ENCODE measurements at places on chromosomes 1 and 21.

- no peaks in the 10 kb centered on the region for H3K4me1 ChIP-seq
- no peak for DNase-seq
Measured at GRCh38 chr1:217105437-217105836, 382.2 kb upstream of the ESRRG start.

DNA sequence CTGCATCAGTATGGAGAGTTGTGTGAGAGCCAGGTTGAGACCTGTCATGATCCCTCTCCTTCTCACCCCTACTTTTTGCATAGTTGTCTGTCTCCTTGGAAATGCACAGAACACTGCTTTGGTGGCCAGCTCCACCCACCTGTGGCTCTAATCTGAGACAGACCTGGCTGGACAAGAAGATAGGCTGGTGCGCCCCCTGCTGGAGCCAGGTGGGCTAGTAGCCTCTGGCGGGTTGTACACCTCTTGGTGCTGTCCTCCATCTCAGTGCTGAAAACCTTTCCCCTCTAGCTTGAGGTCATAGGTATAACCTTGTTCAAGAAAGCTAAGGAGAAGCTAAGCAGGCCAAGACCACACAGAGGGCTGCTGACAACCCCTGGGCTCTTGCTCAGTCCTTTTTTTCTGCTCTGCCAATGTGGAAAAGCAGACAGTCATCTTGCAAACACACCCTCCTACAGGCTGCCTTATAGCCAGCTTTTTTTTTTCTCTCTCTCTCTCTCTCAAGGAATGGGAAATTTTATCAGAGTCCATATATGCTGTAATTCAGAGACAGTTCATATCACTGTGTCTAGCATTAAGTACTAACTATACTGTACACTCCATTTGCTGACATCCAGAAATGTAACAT is 58.8 kb upstream of the SPATA6 start:
- H3K4me3 ChIP-seq, result no peak overlapping the region
- DNase-seq, result no peak
- H3K4me1 ChIP-seq, result no peaks in the 10 kb centered on the region

DNA sequence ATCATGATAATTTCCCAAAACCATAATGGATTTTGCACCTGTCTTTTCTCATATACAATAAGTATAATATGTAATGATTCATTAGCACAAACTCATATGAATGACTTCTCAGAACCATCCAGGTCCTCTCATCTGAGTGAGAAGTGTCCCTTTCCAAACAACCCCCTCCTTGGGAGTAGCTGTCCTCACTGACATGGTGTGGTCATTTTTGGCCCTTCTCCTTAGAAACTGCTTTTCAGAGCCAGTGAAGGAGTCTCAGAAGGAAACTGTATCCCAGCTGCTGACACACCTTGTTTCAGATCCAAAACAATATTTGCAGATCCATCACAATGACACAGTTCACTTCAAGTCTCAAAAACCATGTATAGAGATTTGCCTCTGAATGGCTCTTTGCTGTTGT is 95.5 kb downstream of the MIS18A start:
- no peaks in the 10 kb centered on the region for H3K27me3 ChIP-seq
- H3K4me3 ChIP-seq, result no peak overlapping the region
- no peaks in the 10 kb centered on the region for H3K36me3 ChIP-seq
- no peaks in the 10 kb centered on the region for H3K4me1 ChIP-seq
- H3K27ac ChIP-seq, result no peak overlapping the region

- no peaks in the 10 kb centered on the region for H3K4me1 ChIP-seq
- DNase-seq, result no peak
- H3K4me3 ChIP-seq, result no peak overlapping the region
- H3K27me3 ChIP-seq, result no peaks in the 10 kb centered on the region
Measured at GRCh38 chr1:244057474-244058385, 6.6 kb downstream of the ZBTB18 start.

DNA sequence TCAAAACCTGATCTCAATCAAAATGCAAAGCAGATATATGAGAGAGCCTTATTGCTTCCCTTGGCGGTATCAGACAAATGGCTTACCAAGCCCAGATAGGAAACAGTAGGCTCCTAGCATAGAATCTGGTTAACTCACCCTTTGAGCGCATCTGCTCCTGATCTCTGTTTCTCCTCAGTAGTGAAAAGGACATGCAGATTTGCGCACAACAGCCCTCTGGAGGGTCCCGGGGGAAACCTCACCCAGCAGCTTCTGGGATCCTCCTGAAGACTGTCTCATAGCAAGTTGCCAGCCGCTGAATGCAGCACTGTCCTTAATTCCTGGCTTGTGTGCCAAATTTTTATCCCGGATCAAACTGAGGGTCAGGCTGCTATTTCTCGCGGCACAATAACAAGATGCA is 192.2 kb downstream of the FASLG start:
- no peak for DNase-seq
- no peaks in the 10 kb centered on the region for H3K27me3 ChIP-seq
- H3K4me1 ChIP-seq, result no peaks in the 10 kb centered on the region
- no peak overlapping the region for H3K4me3 ChIP-seq
- no peak overlapping the region for H3K27ac ChIP-seq

- no peak for DNase-seq
- no peak overlapping the region for H3K27ac ChIP-seq
- no peaks in the 10 kb centered on the region for H3K27me3 ChIP-seq
- H3K36me3 ChIP-seq, result no peaks in the 10 kb centered on the region
- no peak overlapping the region for H3K4me3 ChIP-seq
Measured at GRCh38 chr1:245686446-245687030, 531.8 kb downstream of the KIF26B start.

DNA sequence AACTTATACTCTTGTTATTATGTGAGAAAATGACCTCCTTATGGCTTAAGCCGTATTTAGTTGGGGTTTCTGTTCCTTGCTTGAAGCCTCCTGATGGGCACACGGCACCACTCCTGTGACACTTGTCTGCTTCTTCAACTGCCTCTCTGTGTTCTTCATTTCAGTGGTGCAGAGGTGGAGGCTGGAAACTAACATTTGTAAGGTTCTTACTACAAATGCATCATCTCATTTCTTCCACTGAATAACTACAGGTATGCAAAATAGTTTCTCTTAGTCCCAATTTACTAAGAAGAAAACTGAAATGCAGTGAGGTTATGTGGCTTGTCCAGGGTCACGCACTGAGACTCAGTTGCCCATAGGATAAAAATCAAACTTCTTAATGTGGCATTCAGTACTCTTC is 23.6 kb upstream of the ZNF362 start:
- no peak for DNase-seq
- H3K4me3 ChIP-seq, result no peak overlapping the region
- no peak overlapping the region for H3K27ac ChIP-seq
- no peaks in the 10 kb centered on the region for H3K36me3 ChIP-seq

DNA sequence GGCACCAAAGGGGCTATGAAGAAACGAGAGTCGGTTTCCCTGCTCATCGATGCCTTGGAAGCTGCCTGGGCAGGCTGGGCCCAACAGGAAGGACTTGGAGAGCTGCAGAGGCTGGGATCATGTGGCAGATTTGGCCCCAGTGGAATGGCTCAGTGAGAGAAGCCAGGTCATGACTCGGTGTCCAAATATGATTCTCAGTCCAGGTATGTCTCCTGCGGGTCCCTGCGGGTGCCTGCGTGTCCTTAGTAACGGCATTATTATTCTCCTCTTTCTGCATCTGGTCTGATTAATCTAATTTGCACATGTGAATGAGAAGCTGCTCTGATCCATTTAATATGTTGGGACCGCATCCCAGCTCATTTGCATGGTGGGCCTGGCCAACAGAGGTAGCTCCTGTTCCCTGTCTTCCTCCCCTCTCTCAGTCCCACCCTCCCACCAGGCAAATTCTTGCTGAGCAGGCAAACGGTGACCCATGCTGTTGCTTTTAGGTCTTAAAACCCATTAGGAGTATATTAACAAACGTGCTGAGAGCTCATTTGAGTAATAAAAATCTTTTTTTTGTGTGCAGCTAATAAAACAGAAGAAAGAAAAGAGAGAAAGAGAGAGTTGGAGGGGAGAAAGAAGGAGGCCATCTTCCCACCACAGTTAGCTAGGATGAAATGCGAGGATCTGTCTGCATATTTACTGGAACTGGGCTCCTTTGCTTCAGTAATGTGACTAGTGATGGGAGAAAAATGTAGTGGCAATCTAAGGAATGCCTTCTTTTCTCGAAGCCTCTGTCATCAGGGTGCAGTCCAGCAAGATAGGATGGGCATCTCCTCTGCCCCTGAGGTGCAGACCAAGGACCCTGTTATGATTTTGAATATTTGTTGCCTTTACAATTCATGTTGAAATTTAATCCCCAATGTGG is 133.5 kb downstream of the HMGB4 start:
- no peak for DNase-seq
- H3K4me3 ChIP-seq, result no peak overlapping the region
- no peaks in the 10 kb centered on the region for H3K36me3 ChIP-seq
- no peaks in the 10 kb centered on the region for H3K4me1 ChIP-seq
- no peak overlapping the region for H3K27ac ChIP-seq
- H3K27me3 ChIP-seq, result no peaks in the 10 kb centered on the region

DNA sequence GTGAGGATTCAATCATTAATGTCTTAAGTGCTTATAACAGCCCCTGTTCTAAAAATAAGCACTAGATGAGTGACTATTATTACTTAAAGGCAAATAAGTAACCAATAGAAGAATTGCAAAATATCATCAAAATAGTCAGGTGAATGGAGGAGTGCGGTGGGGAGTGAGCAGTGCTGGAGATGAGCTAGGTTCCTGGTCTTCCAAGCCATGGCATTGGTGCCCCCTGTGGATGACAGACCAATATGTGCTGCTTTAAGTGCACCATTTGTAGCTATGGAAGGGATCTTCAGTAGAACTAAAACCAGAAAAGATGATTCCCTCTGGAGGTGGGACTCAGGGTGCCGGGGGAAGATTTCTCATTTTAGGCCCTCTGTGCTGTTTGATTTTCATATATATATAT is 46.1 kb upstream of the SLC30A1 start:
- H3K36me3 ChIP-seq, result no peaks in the 10 kb centered on the region
- H3K27me3 ChIP-seq, result no peaks in the 10 kb centered on the region
- DNase-seq, result no peak
- no peak overlapping the region for H3K4me3 ChIP-seq
- H3K27ac ChIP-seq, result no peak overlapping the region
- H3K4me1 ChIP-seq, result peaks cover 4% of the 10 kb centered on the region

DNA sequence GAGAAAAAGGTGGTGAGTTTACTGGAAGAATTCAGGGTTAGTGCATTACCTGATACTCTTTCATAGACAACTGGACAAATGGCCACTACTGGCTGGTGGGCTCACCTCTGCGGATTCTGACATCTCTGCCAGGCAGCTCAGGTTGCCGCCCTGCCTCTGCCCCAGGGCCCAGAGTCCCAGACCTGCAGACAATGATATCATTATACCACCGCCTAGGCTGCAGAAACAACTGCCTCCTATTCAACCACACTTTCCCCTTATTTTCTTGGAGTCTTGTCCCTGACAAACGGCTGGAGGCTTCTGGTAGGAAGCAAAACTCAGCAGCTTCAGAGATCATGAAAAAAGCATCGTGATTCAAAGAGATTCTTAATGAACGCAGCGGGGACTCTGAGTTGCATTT is 37.0 kb downstream of the IRF2BP2 start:
- no peak overlapping the region for H3K4me3 ChIP-seq
- no peaks in the 10 kb centered on the region for H3K36me3 ChIP-seq
- H3K27ac ChIP-seq, result no peak overlapping the region
- no peak for DNase-seq
- no peaks in the 10 kb centered on the region for H3K27me3 ChIP-seq

GRCh38 chr1:227547310-227548118 is 15.8 kb upstream of the ZNF678 start:
- no peak overlapping the region for H3K4me3 ChIP-seq
- H3K27me3 ChIP-seq, result no peaks in the 10 kb centered on the region
- no peaks in the 10 kb centered on the region for H3K4me1 ChIP-seq
- H3K36me3 ChIP-seq, result no peaks in the 10 kb centered on the region
- no peak for DNase-seq

DNA sequence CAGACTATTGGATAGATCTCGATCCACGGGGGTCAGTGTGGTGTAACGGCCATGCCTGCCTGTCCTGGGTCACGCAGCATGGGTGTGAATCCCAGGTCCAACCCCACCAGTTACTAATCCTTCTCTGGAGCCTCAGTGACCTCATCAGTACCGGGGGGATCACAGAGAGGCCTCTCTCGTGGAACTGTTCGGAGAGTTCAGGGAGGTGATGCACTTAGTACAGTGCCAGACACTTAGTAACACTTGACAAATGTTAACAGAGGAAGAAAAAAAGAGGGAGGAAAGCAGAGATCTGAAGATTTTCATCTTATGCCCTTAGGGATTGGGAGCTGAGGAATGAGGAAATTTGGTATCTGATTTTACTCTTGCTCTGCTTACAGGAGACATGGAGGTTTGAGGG is 2.9 kb downstream of the ABCA4 start:
- H3K27ac ChIP-seq, result no peak overlapping the region
- H3K4me3 ChIP-seq, result no peak overlapping the region
- H3K4me1 ChIP-seq, result no peaks in the 10 kb centered on the region
- no peaks in the 10 kb centered on the region for H3K36me3 ChIP-seq
- DNase-seq, result no peak

GRCh38 chr1:161114556-161114955 is 3.3 kb downstream of the PFDN2 start:
- no peaks in the 10 kb centered on the region for H3K36me3 ChIP-seq
- H3K27me3 ChIP-seq, result no peaks in the 10 kb centered on the region
- H3K4me3 ChIP-seq, result no peak overlapping the region
- peaks cover 42% of the 10 kb centered on the region for H3K4me1 ChIP-seq
- no peak for DNase-seq
- H3K27ac ChIP-seq, result no peak overlapping the region

- peak overlapping the region; percentile 48 for H3K27ac ChIP-seq
- no peak overlapping the region for H3K4me3 ChIP-seq
- no peaks in the 10 kb centered on the region for H3K27me3 ChIP-seq
- DNase-seq, result no peak
- H3K4me1 ChIP-seq, result peaks cover 7% of the 10 kb centered on the region
- no peaks in the 10 kb centered on the region for H3K36me3 ChIP-seq
Measured at GRCh38 chr1:211632117-211632807, 43.2 kb downstream of the NEK2 start.

DNA sequence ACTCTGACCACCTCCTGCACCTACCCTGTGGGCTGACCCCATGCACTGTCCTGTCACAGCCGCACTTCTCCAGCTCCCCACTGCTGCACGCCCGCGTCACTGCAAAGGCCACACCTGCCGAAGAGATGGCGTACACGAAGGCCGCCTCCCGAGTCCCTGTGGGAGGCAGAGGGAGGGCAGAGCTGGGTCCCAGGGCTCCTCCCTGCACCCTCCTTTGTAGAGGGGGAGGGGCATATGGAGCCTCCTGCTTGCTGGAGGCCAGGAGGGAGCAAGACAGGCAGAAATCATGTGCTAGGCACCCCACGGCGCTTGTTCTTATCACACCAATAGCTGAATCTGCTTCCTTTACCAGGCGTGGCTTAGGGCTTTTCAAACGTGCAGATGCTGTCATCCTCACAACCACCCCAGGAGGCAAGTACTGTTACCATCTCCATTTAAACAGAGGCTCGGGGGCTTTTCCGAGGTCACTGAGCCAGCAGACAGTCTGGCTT is 21.4 kb downstream of the WNT4 start:
- H3K4me1 ChIP-seq, result no peaks in the 10 kb centered on the region
- no peaks in the 10 kb centered on the region for H3K27me3 ChIP-seq
- no peak overlapping the region for H3K27ac ChIP-seq
- peaks cover 15% of the 10 kb centered on the region for H3K36me3 ChIP-seq

- H3K27ac ChIP-seq, result no peak overlapping the region
- H3K4me1 ChIP-seq, result no peaks in the 10 kb centered on the region
- H3K36me3 ChIP-seq, result no peaks in the 10 kb centered on the region
Measured at GRCh38 chr21:35343046-35343819, 294.1 kb upstream of the RUNX1 start.
